ENCODE measurements at places on chromosomes 1 and 21.

DNA sequence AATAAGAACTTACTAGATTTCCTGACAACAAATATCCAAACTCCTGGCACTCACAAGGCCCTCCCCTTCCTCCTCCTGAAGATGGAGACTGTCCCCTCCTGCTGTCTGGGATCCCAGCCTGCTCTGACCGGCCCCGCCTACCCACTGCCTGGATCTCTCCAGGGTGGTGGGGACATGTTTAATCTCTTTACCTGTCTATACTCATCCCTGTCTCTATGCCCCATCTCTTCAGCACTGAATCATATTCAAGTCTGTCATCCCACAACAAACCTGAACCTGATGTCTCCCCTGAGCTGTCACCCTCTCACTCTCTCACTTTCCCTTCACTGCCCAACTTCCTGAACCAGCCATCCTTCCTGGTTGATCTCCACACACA, 22.1 kb downstream of the MATN1 start:
- no peak for DNase-seq

DNA sequence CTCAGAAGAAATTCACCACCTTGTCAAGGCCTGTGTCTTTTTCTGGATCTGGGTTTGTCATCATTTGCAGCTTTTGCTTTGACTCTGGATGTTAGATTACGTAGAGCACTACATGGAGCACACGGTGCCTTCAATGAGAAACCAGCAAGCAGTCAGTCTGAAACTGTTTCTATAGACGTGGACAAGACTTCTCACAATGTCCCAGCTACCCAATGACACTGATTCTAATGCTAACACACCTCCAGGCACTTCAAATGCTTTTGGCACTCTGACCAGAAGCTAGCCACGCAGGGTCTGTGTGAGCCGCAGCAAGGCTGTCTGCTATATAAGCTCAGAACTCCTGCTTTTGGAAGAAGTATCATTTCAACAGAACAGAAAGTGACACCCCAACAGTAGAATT, 38.2 kb downstream of the ITPKB start:
- no peak for DNase-seq

DNA sequence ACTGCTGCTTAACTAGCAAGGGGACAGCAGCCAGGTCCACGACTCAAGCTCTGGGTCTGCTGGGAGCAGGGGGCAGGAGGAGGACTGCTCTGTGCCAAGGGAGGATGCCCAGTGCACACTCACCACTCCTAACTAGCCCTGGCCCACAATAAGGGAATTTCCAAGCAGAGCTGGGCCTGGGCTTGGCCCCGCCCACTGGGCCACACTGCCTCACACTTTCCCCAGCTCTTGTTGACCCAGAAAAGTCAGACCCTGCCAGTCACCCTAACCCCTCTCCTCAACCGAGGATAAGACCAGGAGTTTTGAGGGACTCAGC, 18.7 kb downstream of the SLC9A1 start:
- DNase-seq = no peak

DNA sequence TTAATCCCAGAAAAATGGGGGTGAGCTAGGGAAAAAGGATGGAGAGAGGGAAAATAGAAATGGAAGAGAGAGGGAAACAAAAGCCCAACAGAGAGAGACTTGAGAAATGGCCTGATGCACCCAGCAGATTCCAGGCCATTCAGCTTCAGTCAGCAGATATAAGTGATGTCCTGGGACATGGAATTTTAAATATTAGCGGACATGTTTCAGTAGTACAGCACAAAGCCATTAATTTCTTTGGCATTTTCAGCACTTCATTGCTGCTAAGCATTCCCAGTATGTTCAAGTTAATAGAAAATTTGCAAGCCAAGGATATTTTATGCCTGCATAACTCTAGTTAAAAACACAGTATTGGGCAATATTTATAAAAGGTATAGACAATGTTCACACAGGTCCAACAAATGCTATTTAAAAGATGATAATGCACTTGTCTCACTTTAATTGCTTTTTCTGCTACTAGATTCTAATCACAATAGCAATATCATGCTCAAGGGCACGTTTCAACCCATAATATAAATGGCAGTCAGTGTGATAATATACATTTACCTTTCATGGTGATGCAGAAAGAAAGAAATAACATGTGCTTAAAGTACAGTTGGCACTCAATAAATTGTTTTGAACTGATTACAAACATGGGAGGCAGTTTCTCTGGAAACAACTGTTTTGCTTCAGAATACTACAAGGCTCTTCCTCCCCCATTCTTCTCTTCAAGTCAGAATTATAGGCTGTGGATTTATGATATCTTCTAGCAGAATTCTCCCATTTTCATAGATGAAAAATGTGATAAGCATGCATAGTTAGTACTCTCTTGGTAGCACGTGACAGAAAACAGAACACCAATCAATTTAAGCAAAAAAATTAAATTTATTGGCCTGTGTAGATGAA, 108.1 kb upstream of the MAGI3 start:
- DNase-seq = no peak

- DNase-seq = no peak
Measured at GRCh38 chr1:221643404-221644144, 98.3 kb downstream of the DUSP10 start.

DNA sequence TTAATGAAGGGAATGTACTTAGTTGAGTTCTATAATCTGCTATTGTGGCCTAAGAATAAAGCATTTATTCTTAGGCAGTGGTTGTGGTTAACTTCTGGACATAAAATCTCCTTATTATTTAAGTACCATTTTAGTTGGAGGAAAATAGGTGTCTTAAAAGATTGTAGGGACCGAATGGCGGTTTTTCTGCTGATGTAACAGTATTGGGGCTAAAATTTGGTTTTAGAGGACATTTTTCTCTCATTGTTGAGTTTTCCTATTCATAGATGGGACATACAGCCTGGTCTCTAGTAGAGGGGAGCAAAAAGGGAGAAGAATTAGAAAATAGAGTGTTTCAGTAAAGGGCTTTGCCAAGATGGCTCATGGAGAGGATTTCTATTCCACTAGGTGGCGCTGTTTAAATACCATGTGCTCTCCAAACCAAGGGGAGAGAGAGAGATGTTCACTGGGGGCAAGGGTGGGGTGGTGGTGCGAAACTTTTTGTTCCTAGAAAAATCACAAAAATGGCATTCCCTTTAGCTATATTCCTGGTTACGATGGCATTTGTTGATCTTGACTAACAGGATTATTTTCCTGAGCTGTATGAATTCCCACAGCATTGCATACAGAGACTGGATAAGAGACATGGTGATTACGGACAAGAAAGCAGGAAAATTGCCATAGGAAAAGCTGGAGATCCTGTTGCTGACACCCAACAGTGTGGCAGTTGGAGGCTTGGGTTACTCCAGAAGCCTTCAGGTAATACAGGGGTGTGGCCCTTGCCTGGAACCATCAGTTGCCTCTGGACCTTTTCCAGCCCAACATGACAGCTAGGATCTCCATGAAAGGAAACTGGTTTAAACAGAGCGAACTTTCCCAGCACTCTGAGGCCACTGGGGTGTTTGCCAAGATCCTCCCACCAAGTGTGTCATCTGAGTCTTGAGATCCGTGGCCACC, 18.2 kb upstream of the FCGR2A start:
- peak; percentile 76 for DNase-seq

DNA sequence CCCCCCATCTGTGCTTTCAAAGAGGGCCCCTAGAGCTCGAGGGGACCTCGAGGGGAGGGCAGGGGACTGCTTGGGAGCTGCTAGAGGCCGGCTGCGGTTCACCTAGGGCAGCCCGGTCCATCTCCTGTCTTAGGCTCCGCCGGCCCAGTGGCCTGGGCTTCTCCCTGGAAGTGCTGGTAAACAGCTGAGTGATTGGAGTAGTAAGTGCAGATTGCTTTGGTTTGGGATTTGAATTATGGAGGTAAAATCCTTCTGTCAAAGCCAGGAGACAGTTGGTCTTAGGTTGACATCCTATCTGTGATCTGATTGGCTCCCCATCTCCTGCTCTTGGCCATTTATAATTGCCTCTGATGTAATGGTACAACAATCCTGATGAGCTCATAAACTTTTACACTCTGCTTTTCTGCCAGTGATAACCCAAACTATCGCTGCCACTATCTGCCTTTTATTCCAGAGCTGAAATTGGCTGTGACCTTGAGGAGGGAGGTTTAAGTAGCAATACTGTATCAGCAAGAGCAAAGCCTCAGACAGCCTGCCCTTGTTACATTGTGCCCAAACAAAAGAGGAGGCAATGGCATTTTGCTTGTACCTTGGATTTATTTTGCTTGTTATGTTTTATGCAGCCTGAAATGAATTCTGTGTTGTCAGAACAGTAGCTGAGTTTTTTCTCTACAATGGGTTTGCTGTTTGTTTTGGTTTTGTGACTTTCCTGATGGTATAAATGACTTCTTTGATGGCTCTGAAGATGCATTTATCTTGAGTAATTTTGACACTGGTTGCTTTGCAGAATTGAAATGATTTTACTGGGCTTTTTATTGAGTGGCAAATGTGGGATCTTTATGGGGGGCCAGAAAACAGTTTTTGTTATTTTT, 2.4 kb downstream of the ARID1A start:
- peak; percentile 81 for DNase-seq

DNA sequence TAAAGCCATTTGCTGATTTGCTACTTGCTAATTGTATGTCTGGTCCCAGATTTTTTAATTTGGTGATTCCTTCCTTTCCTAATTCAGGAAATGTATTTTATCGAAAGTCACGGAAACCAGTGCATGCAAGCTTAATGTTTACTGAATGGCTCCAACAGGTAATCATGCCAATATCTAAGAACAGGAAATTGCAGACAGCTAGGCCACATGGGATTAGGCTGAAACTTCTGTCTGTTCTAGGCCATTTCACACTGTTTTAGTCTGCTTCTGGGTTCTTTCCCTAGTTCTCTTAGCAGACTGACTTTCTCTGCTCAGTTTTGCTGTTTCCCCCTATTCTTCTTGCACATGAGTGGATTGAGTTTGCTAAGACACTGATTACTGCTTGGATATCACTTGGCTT, 111.4 kb downstream of the NTNG1 start:
- no peak for DNase-seq

- DNase-seq = no peak
Measured at GRCh38 chr1:156508205-156508954, 7.8 kb upstream of the MEF2D start.

DNA sequence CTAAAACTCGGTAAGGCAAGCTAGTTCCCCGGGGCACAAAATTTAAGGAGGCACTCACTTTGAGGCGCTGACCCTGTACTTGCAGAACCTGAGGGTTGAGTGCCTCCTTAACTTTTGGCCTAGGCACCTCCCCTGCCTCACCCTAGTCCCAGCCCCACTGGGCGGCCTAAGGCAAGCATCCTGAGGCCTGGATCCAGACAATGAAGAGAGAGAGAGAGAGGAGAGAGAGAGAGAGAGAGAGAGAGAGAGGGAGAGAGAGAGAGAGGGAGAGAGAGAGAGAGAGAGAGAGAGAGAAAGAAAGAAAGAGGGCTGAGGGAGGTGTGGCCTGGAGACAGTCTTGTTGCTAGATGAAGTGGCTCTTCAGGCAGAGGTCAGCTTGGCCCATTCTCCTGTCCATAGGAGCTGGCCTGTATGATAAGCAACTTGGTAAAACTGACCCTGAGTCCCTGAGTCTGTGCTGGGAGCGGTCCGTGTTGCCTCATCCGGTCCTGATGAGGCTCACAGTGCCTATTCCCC, 7.4 kb upstream of the LRRN2 start:
- no peak for DNase-seq

GRCh38 chr1:56032096-56032676, 547.2 kb downstream of the PLPP3 start:
- DNase-seq = no peak

Data from NCI-H1694 (cell line).